ENCODE measurements at places on chromosomes 13 and 19.
A peak's percentile ranks its signal among the peaks of the same experiment; 100 is the strongest.

GRCh38 chr13:48592688-48593049 is 59.8 kb upstream of the RCBTB2 start:
- no peak for DNase-seq

DNA sequence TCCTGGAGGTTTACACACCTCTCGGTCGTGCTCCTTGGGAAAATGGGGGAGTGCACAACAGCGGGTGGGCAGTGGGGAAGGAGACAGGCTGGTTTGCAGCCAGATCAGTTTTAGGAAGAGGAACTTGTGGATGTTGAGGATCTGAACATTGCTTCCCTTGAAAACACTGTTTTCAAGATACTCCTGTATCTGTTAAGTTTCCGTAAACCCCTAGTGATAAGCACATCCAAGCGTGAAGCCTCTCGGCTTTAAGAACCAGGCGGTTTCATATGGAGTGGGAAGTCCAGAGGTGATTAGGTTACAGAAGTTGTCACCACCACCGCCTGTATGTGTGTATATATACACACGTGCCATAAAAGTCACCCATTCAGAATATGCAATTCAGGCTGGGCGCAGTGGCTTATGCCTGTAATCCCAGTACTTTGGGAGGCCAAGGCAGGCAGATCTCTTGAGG is 47.4 kb downstream of the SIPA1L3 start:
- no peak for DNase-seq

DNA sequence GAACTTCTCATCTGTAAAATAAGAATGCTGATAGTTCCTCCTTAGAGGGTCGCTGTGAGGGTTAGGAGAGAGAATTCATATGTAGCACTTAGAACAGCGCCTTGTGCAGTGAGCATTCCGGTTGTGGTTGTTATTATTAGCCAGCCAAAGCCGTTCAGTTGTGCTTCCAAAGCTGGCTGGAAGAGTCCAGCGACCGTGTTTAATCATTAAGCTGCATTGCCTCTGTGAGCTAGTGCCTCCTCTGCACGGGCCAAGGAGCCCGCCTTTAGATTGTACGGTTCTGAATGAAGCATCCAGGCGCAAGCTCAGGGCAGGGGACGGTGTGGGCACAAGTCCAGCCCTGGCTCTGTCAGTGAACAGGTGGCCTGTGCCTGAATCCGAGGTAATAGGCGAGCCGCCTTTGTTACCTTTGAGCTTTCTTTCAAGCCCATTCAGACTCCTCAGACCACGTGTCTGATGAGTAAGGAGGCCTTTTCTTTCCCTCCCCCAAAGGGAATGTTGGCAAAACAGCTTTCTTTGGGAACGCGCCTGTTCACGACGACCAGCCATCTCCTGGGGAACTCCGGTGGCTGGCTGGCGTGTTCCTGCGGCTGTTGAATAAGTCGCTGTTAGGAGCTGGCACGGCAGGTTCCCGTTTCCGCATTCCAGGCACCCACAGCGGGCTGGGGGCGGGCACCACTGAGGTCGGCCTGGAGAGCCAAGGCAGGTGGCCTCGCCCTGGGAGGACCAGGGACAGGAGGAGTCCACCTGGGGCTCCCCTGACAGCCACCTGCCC is 25.1 kb downstream of the SIPA1L3 start:
- DNase-seq = peak; percentile 39

GRCh38 chr13:70784207-70784989 is 676.1 kb upstream of the KLHL1 start:
- no peak for DNase-seq

- peak; percentile 28 for DNase-seq
These were observed 535 bp downstream of the CDKN2D start for GRCh38 chr19:10568062-10568825.

DNA sequence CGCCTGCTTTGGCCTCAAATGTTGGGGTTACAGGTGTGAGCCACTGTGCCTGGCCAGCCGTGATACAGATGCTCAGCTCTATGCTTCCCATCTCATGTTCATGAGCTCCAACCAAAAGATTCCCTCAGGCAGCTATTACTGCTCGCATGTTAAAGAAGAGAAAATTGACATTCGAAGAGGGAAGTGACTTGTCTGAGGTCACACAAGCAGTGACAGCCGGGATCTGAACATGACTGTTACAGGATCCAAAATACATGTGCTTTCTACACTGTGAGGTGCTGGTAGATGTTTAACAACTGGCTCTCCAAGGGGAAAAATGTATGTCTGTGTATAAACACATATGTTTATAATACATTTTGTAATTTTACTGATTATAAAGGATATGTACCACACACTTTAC is 11.3 kb downstream of the FPR1 start:
- DNase-seq = no peak

GRCh38 chr13:40911341-40911740 is 107.8 kb downstream of the ELF1 start:
- DNase-seq = no peak

DNA sequence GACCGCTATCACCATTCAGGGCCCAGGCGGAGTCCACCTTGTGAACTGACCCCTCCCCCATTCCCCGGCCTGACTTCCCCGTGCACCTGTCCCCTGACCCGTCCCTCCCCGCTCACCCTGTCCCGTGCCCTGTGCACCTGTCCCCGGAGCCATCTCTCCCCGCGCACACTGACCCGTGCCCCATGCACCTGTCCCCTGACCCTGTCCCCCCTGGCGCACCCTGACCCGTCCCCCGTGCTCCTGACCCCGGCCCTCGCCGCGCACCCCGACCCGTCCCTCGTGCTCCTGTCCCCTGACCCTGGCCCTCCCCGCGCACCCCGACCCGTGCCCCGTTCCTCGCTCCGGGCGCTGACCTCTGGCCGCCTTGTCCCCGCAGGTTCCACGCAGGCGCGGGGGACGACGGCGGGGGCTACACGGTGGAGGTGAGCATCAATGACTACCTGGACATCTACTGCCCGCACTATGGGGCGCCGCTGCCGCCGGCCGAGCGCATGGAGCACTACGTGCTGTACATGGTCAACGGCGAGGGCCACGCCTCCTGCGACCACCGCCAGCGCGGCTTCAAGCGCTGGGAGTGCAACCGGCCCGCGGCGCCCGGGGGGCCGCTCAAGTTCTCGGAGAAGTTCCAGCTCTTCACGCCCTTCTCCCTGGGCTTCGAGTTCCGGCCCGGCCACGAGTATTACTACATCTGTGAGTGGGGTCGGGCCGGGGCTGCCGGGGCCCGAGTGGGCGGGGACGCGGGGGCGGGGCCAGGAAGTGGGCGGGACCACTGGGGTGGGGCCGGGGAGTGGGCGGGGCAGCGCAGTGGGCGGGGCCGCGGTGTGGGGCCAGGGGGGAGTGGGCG is 9.7 kb downstream of the EFNA2 start:
- no peak for DNase-seq

GRCh38 chr13:54394908-54395307 is 1366.3 kb downstream of the OLFM4 start:
- no peak for DNase-seq

GRCh38 chr13:108950333-108951010 is 321.1 kb downstream of the MYO16 start:
- DNase-seq = no peak

GRCh38 chr19:16527334-16527935 is 14.8 kb downstream of the CHERP start:
- DNase-seq = no peak

DNA sequence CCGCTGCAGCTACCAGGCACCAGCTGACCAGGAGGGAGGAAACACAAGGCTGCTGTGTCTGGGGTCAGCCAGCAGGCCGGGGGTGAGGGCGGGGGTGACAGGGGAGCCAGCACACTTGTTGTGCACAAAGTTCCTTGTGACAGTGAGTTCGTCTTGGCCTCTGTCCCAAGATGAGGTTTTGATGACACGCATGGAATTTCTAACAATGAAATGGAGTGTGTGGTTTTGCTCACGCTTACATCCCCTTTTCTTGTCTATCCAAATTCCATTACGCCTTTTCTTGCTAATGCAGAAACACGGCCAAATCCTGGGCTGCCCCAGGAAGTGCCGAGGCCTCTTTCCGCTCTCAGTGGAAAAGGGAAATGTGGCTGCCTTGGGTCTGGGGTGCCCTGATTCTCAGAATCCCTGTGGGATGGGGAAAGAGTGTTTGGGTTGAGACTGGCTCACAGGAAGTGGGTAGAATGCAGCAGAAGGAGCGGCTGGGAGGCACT is 73.8 kb downstream of the GADD45B start:
- no peak for DNase-seq

DNA sequence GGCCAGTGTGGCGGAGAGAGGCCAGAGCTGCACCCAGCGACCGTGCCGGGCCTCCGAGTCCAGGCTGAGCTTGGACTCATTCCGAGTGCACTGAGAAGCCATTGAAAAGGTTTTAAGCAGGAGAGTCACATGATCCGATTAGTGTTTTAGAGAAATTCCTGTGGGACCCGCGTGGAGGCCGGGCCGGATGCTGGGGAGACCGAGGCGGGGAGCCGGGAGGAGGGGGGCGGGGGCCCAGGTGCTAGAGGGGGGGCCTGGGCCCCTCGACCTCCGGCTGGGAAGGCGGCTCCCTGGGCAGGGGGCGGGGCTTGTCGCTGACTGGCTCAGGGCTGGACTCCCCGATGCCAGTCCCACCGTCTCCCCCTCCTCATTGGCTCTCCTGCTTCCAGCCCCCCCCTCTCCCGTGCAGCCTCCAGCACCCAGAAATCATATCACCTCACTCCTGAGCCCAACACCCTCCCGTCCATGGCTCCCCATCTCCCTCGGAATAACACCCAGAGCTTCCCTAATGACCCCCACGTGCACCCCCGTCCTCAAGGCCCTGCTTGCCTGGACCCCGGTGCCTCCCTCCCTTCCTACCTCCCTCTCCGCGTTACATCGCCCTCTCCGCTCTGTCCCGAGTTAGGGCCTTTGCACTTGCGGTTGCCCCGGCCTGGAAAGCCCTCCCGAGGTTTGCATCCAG is 5.2 kb upstream of the ZNF579 start:
- no peak for DNase-seq

DNA sequence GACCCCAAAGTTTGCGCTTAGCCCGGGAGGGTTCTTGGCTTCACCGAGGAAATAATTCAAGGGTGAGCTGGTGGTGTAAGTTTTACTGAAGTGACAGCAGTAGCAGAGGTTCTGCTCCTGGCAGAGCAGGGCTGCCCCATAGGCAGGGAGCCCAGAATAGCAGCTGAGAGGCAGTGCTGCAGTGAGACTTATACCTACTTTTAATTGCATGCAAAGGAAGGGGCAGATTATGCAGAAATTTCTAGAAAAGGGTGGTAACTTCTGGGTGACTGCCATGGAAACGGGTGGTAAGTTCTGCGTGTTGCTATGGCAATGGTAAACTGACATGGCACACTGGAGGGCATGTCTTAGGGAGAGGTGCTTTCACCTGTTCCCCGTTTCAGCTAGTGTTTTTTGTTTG is 17.5 kb upstream of the CAMSAP3 start:
- no peak for DNase-seq

Measured in MM.1S (cell line).